ENCODE measurements at places on chromosomes 6 and 20.
A peak's percentile ranks its signal among the peaks of the same experiment; 100 is the strongest.

- no peak for DNase-seq
Measured at GRCh38 chr20:32442630-32443373, 84.7 kb downstream of the ASXL1 start.

GRCh38 chr6:169839898-169840631, 88.6 kb downstream of the ERMARD start:
- DNase-seq: peak; percentile 91

DNA sequence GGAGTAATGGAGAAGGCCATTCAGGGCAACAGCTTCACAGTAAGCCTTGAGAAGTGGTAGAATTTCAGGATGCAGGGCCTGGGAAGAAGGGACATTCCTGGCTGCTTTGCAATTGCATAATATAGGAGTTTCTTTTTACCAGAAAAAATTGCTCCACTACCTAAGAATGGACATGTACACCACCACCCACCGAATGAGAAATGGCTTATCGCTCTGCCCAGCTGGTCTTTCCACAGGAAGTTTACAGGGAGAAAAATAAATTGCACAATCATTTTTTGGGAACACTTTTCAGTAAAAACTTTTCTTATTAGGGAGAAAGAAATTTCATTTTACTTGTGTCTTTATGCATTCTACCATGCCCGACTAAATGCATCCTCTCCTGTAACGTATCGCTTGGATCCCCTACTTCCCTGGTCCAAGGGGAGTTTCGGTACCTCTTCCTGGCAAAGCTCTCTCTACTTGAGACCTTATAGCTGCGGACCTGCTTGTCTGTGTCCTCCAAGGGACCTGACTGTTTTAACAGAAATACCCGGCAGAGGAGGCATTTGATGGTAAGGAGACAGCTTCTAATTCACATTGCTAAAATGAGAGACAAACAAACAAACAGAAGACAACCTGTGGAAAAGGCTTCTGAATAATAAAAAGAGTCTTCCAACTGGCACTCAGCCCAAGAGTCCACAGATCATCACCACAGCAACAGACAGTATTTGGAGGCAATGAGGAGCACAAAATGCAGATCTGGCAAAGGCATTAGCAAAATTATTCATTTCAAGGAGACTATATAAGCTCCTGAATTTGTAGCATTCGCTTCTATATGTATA, 54.2 kb downstream of the MAP3K5 start:
- no peak for DNase-seq

- DNase-seq: no peak
Measured at GRCh38 chr20:60138256-60139220, 180.3 kb downstream of the CDH26 start.

- no peak for DNase-seq
Measured at GRCh38 chr6:144544266-144544830, 259.2 kb downstream of the UTRN start.

GRCh38 chr20:49006446-49006980, 39.6 kb upstream of the CSE1L start:
- no peak for DNase-seq

- DNase-seq: no peak
Measured at GRCh38 chr20:15945289-15945688, 628.0 kb downstream of the KIF16B start.

GRCh38 chr20:1081891-1082290, 36.5 kb upstream of the PSMF1 start:
- DNase-seq: no peak

DNA sequence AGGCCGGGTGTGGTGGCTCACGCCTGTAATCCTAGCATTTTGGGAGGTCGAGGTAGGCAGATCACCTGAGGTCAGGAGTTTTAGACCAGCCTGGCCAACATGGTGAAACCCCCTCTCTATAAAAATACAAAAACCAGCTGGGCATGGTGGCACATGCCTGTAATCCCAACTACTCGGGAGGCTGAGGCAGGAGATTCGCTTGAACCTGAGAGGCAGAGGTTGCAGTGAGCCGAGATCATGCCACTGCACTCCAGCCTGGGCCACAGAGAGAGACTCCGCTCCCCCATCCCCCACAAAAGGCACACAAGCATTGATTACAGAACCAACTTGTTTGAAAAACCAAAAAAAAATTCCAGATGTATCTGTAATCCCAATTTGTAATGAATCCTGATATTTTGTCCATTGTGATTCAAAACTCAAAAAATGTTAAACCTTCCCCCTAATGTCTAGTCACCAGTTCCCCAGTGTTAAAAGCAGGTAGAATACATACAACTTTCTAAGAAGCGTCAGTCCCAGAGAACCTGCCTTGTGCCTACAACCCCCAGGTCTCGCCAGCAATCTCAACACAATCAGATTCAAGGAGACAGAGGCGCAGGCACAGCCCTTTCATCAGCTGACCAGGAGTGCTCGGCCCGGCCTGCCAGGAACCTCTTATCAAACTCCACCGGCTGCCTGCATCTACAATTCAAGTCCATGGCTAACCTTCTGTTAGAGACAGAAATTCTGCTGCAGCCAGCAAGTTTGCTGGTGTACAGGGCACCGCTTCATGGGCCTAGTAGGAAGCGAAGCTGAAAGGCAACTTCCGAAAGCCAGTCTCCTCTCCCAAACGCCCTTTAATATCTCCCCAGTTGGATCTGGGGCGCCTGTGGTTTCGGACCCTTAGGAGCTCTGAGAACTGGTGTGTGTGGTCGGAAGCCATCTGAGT, 2.1 kb downstream of the EZR start:
- peak; percentile 84 for DNase-seq

DNA sequence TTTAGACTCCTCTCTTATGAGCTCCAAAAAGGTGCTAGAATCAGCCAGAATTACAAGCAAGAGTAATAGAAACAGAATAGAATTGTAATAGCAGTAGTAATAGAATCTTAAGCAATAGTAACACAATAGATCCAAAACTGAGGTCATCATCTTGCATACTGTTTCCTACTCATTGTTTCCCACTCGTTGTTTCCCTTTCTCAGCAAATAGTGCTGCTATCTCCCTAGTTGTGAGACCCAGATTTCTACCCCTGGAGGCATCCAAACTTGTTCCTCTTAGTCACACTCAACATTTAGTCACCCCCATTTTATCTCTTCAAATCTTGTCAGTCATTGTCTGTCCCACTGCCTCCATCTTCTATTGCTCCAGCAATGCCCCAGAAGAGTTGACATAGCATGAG, 356.9 kb upstream of the MARCKS start:
- no peak for DNase-seq

- DNase-seq: no peak
Measured at GRCh38 chr6:15458021-15458459, 204.8 kb downstream of the DTNBP1 start.

DNA sequence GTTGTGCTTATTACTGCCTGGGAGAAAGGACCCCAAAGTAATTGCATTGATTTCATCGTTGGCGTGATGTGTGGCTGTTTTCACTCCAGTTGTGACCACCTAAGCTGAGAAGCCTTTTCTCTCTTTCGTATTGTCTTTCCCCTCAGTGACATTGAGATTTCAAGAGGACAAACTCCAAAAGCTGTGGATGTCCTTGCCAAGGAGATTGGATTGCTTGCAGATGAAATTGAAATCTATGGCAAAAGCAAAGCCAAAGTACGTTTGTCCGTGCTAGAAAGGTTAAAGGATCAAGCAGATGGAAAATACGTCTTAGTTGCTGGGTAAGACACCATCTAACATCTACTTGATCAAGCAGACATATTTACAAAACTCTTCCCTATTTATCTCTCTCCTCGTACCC, 60.5 kb downstream of the MTHFD1L start:
- DNase-seq: no peak

DNA sequence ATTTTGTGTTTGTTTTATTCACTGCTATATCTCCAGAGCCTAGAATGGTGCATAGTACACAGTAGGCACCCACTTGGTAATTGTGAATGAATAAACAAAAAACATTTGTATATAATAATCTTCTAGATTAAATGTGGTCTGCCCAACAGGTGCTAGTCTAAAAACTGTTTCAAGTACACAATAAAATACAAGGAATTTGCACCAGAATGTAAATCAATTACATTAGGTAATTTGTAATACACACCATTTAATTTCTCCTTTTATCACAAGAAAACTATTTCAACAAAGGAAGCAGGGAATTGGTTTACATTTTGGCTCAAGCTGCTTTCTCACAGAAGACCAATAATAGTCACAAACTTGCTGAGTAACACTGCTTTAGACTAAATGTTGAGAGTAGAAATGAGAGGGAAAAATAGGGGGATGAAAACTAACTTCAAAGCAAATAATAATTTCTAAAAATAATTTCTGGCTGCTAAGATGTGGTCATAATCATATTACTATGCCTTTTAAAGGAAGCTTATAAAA, 22.1 kb downstream of the RUNX2 start:
- DNase-seq: no peak

DNA sequence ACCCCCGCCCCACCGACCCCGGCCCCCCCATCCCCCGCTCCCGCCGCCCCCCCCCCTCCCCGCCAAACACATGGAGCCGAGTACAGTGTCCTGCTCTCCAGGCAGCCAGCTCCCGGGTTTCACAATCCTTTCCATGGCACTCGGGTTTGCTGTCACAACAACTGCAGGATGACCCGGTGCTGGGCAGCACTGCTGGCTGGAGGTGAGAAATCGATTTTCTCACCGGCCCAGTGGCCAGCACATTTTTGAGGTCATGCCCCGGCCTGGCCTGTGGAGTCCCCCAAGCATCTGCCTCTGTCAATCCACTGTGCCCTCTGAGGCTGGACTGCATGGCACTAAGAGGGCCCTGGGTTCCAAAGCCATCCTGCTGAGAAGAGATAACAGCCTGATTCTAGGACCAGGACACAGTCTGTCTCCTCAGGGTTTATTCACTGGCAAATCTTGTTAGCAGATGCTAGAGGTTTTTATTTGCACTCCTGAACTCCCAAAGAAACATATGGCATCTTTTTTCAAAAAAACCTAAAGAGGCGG, 129.5 kb downstream of the NFATC2 start:
- DNase-seq: no peak

DNA sequence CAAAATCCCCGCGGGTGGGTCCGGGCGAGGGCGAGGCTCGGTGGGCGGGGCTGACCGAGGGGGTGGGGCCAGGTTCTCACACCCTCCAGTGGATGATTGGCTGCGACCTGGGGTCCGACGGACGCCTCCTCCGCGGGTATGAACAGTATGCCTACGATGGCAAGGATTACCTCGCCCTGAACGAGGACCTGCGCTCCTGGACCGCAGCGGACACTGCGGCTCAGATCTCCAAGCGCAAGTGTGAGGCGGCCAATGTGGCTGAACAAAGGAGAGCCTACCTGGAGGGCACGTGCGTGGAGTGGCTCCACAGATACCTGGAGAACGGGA, 809 bp downstream of the HLA-G start:
- peak; percentile 47 for DNase-seq

DNA sequence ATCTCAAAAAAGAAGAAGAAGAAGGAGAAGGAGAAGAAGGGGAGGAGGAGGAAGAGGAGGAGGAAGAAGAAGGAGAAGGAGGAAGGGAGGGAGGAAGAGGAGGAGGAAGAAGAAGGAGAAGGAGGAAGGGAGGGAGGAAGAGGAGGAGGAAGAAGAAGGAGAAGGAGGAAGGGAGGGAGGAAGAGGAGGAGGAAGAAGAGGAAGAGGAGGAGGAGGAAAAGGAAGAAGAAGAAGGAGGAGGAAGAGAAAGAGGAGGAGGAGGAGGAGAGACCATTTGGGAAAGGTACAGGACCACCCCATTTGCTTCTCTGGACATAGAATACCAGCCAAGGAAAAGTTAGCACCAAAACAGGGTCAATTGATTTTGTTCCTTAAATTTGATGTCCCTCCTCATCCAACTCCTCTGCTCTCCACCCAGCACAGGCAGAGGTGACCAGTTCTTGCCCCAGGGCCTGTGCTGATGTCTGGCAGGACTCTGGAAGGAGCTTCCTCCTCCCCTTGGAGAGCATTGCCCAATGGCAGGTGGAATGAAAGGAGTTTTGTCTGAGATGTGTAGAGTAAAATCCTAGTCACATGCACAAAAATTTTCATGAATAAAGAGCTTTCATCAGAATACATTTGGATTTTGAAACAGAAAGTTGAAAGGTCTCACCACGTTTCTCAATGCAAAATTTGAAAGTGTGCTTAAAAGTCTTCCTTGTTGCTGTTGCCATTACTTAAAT, 182.9 kb downstream of the LY86 start:
- DNase-seq: no peak

GRCh38 chr6:138959521-138959920, 28.5 kb downstream of the REPS1 start:
- DNase-seq: no peak

DNA sequence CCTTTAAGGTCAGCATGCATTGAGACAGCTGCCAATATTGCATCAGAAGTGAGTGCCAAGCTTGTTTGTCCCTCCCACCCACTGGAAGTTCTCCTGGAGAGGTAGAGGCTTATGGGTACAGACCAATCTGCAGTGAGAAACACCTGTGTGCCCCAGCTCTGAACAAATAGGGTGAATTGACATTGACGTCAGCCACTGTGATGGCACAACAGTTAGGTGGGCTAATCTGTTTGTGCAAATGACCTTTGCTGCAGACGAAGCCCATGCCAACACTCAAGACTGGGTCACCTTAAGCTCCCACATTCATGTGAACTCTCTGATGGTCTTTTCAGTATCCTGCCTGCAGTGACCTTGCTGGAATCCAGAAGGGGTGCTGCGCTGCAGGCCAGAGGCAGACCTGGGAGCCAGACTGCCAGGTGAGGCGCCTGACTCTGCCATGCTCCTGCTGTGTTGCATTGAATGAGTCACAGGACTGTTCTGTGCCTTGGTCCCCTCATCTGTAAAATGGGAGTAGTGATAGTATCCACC, 99.9 kb downstream of the ALDH8A1 start:
- DNase-seq: no peak

DNA sequence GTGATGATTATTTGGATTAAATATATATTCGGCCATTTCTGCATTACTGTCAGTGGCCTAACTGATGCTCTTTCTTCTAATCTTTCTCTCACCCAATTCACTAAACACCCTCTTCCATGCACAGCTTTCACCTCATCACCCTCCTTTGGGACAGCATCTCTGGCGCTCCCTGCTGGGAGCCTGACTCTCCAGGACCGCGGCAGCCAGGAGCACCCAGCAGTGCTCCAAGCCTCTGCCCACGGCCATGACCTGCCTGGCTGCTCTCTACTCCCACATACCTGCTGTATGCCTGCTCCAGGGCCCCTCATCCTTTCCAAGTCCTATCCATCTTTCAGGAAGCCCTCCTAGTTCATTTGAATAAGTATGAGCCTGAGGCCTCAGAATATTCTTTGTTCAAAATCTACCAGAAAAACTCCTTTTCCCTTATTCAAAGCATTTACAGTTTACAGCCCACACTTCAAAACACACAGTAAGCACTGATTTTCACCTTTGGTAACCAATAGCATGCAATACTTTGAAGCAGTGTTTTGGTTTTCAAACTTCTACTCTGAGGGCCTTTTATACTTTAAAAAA, 15.2 kb downstream of the CTCFL start:
- DNase-seq: no peak

DNA sequence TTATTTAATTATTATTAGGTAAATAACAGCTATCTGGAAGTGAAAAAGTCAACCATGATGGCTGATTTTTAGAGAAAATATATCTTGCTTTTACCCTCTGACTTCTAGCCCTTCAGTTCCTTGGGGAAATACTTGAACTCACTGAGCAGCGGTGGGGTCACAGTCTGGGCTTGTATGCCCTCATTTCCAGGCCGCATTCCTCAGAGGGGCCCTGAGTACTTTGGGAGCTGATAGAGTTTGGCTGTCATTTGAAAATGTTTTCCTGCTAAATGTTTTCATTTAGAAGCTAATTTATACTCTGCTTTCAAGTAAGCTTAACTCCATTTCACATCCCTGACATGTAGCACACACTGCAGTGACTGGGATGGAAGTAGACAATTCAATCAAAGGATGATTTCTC, 1028.5 kb downstream of the KIF16B start:
- DNase-seq: no peak

GRCh38 chr6:26351544-26351953, 13.4 kb upstream of the BTN3A2 start:
- no peak for DNase-seq
